AG04449 (cell line): ENCODE measurements at places on chromosomes 5 and 9.
A peak's percentile ranks its signal among the peaks of the same experiment; 100 is the strongest.

GRCh38 chr5:175491223-175491622 lies 12.9 kb downstream of the SFXN1 start:
- DNase-seq = no peak

- no peak for DNase-seq
Observed at GRCh38 chr5:137192293-137192743, 306.8 kb downstream of the SPOCK1 start.

- DNase-seq = no peak
Observed at GRCh38 chr5:154829181-154829588, 21.2 kb downstream of the FAXDC2 start.

DNA sequence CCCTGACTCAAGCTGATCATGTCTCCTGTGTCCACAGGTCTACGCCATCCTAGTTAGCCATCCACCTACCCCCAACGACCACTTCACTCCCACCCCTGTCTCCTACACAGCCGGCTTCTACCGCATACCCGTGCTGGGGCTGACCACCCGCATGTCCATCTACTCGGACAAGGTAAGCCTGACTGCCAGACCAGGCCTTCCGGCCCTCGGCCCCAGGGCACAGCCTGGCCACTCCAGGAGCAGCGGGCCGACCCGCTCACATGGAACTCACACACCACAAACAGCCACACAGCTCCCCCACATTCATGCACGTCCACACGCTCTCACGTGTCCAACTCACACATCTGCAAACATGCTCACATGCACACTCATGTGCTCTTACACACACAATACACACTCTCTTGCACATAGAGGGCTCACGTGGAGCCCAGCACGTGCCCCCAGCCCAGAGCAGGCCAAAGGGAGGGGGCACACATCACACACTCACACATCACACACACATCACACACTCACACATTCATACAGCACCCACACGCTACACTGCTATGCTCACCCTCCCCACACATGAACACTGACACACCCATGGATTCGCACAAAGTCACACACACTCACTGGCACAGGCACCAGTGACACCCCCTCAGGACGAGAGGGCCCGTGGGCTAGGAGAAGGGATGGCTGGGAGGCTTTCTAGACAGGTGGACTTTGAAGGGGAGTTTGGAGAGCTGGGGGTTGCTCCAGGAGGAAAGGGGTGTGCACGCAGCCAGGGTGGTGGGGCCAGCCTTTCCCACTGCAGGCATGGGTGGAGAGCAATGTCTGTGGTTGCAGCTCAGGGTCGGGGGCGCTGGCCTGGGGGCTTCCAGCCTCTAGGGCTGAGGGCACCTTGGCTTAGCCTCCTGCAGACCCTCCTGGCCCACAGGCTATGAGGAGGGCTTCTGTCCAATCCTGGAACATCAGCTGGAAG lies 3.3 kb downstream of the GRIN1 start:
- DNase-seq = no peak

DNA sequence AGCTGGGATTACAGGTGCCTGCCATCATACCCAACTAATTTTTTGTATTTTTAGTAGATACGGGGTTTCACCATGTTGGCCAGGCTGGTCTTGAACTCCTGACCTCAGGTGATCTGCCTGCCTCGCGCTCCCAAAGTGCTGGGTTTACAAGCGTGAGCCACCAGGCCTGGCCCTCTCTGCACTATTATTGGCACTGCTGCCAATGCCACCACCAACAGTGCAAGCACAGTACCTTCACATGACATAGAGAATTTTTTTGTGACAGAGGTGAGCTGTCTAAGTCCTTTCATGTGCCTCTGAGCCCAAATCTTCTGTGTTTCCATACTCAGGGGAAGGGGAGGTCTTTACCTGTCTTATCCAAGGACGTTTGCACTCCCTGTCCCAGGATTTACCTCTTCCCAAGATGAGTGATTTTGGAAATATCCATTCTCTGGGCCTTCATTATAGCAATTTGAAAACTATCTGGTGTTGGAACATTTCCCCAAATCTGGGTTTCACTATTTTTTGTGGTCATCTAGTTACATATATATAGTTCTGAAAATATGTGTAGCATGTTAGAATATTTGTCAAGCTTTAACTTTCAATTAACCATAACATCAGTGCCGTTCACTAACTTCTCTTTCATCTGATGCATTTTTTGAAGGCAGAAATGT lies 5.4 kb upstream of the CD180 start:
- no peak for DNase-seq

DNA sequence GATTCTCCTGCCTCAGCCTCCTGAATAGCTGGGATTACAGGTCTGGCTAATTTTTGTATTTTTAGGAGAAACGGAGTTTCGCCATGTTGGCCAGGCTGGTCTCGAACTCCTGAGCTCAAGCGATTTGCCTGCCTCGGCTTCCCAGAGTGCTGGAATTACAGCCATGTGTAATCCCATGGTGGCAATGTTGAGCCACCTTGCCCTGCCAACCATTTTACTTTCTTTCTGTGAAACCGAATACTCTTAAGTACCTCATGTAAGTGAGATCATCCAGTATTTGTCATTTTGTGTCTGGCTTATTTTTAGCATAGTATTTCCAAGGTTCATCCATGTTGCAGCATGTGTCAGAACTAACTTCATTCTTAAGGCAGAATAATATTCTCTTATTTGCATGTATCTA lies 8.2 kb downstream of the PRRC2B start:
- DNase-seq = no peak

- no peak for DNase-seq
Observed at GRCh38 chr5:25241981-25242380, 597.2 kb upstream of the CDH10 start.

DNA sequence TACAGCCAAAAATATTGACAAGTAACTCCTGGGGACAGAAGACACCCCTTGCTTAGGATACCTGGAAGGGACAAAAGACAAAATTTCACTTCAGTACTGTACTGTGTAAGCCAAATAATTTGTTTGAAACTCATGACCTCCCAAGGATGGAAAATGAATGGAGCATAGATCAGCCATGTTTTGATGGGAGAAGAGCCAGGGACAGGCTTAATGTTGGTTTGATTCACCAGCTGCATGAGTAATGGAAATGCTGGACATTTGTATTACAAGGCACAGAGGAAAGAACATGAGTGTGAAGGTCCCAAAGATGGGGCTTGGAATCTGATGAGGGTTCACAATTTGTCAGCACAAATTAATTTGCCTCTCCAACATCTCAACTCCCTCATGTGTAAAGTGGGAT lies 122.8 kb downstream of the ENC1 start:
- DNase-seq = peak; percentile 58

DNA sequence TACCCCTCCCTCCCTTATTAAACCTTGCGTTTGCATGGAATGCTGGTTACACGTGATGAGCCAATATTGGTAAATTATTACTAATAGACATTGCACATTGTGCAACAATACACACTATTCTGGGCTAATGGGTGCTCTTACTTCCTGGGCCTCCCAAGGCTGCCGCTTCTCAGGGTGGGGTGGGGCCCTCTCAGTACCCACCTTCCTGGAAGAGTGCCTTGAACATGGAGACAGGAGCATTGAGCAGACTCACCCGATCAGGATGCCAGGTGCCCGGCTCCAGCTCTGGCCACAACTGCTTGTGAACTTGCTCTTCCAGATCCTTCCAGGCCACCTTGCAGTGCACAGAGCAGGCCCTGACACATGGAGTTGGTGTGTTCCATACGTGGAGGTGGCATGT lies 24.7 kb upstream of the CEP72 start:
- no peak for DNase-seq

- DNase-seq = no peak
Observed at GRCh38 chr9:126701813-126702140, 88.0 kb downstream of the LMX1B start.

DNA sequence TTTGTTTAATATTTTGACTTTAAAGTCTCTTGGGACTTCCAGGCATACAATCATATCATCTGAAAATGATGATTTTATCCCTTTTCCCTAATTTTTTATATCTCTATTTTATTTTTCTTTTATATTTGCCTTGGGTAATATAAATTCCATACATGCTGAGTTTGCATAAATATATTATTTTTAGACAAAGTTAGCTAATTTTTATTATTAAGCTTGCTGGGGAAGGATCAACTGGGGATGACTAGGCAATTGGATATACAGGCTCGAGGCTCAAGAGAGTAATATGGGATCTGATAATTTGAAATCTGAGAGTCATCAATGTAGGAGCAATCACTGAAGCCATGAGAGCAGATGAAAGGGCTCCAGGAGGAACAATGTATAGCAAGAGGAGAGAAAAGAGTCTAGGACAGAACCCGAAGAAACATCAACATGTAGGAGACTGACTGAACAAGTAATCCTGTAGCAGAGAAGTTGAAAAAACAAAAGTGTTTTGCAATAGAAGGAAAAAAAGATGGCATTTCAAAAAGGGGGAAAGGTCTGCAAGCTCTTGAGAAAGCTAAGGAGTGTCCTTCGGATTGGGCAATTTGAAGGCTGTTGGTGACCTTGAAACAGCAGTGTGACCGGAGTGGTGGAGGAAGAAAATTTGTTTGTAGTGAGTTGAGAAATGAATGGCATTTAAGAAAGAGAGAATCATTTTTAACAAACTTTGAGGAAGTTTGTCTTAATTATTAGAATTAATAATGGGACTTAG lies 17.0 kb upstream of the RHOBTB3 start:
- DNase-seq = no peak

DNA sequence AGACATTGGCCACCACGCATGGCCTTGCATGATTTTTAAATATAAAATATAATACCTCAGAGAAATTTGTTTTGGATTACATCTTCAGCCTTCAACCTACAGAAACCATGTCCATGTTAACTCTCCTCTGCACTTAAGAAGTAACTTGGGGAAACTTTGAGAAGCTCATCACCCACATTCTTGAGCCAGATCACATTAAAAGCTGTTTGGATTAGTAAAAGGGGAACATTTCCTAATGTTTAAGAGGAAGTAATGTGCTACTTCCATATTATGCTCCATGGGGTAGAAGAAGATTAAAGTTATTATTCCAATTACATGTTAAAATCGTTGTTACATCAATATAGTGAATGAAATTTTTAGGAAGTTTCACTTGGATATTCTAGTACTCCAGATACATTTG lies 10.4 kb upstream of the CEP120 start:
- DNase-seq = no peak

DNA sequence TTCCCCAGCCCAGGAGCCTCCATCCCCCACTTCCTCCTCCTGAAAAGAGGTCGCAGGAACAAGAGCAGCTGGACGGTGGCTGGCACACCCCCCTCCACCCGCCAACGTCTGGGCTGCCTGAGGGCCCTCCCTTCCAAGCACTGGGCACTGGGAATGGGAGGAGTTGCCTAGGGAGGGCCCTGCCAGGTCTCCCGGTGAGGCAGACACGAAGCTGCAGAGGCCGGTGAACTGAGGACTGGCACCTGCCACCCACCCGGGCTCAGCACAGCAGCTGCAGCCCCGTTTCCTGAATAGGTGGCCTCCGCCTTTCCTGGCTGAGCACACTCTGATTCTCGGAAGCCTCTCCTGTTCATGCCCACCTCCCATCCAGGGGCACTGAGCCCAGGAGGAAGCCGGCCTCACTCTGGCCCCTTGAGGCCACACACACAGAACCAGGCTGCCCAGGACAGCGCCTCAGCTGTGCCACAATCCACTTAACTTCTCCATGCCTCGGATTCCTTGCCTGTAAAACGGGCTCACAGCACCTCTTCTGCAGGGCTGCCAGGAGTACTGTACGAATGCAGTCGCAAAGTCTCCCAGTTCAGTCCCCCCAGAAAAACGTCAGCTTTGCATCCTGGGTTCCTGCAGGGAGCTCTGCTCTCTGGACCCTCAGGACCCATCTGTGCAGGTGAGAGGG lies 1.3 kb downstream of the NPDC1 start:
- no peak for DNase-seq

DNA sequence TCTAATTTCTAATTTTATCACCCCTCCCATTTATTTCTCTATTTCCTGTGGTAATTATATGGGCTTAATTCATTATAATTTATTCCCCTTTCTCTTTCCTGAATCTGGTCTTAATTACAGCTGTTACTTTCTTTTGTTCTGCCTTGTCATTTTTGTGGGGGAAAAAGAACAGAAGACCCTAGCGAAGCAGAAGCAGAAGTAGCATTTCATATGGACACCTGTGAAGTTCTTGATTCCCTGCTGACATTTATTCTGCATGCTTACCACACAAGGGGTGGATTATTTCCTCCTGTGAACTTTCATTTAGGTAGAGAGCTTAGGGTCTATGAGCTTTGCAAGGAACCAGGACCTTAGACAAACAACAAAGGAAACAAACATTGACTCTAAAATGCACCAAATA lies 33.3 kb downstream of the GAPT start:
- DNase-seq = no peak

DNA sequence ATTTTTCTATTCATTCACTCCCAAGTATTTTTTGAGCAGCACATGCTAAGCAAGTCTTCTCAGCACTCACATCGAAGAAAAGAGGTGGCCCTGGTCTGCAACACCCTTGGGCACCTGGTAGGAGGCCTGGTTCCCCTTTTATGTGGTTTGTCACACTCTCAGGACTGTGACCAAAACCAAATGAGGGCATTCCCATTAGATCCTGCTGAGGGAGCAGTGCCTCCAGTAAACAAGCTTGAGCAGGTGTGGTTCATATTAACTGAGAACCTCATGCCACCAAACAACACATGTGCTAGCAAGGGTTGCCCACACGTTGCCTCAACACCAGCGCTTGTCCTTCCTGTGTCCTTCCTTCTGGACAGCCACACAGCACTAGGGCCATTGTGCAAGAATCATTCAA lies 26.9 kb upstream of the SYK start:
- DNase-seq = no peak

DNA sequence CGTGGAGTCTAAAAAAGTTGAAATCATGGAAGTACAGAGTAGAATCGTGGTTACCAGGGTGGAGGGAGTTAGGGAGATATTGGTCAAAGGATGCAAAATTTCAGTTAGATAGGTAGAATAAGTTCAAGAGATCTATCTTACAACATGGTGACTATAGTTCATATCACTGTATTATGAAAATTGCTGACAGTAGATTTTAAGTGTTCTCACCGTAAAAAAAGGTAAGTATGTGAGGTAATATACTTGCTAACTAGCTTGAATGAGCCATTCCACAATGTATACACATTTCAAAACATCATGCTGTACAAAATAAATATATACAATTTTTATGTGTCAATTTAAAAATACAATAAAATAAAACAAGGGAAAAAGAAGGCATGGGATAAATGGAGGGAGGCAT lies 392.1 kb downstream of the CAAP1 start:
- DNase-seq = no peak

GRCh38 chr9:6229619-6230018 lies 14.0 kb downstream of the IL33 start:
- DNase-seq = no peak

DNA sequence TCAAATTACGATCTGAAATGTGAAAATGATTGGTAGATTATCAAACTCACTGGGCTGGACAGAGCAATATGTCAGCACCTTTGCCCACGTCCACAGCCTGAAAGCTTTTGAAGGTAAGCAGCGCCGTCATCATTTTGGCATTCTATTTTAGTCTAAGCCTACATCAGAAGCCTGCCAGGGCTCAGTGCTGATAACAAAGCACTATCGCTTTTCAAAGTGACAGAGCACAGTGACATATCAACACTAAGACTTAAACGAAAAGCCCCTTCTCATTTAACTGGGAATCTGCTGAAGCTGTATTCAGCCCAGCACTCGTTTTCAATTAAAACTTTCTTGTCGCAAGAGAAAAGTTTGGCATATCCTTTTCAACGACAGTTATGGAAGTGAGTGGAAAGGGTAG lies 1076.3 kb downstream of the PTPRD start:
- no peak for DNase-seq
